ENCODE measurements at places on chromosomes 16 and 17.

DNA sequence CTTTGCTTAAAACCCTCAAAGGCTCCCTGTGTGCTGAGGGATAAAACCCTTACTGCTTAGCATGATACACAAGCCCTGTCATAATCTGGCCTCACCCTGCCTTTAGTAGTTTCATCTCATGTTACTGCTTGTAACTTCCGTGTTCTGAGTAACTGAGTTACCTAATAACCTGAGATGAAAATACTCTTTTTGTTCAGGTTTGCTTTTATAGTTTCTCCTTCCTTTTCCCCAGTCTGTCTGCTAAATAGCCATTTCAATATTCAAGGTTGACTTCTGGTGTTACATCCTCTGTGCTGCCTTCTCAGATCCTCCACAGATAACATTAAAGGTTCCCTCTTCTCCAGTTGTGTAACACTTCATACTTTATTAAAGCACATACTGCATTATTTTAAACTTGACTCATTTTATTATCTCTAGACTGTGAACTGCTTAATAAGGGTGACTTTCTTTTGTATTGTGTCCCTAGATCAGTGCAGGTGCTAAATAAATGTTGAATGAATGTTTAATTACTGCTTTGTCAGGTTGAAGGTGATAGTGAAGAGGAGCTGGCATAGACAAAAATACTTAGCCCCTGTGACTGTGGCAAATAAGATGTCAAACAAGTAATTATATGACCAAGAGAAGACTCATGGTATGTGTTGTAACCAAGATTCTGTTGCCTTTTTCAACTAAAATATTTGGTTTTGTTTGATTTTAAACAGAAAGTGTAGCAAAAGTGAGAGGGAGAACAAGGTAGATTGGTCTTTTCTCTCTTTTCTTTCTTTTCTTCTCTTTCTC lies 47.8 kb downstream of the NFAT5 start:
- no peak for DNase-seq

DNA sequence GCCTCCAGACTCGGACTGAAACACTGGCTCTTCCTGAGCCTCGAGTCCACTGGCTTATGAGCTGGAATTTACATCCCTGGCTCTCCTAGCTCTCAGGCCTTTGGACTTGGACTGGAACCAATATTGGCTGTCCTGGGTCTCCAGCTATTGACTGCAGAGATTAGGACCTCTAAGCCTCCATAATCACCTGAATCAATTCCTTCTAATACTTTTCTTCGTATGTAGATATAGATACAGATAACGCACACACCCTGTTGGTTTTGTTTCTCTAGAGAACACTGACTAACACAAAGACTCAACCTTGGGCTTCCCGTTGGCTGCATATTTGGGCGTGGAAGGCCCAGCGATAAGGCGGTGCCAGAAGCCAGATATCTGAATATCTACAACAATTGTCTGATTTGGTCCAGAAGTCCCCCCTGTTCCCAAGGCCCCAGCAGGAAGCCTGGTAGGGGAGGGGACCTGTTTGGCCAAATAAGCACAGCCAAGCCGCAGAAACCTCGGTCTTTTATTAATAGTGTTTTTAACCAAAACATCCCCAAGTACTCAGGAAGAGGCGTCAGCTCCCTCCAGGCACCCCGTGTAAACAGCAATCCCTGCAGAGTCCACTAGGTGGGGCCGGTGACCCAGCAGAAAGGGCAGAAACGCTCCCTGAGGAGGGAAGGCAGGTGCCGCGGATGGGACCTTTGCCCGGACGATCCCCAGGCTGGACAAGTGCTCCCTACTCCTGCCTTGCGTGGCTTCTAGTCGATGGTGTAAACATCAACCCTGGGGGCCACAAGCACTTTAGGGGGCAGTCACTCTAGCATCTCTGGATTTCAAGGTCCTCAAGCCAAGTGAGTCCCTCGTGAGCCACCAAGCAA lies 57.0 kb downstream of the ABR start:
- peak; percentile 86 for DNase-seq

- DNase-seq: no peak
Measured at GRCh38 chr17:32114536-32114935, 27.8 kb upstream of the RHOT1 start.

GRCh38 chr16:89845417-89845816 lies 17.1 kb downstream of the SPIRE2 start:
- DNase-seq: no peak

DNA sequence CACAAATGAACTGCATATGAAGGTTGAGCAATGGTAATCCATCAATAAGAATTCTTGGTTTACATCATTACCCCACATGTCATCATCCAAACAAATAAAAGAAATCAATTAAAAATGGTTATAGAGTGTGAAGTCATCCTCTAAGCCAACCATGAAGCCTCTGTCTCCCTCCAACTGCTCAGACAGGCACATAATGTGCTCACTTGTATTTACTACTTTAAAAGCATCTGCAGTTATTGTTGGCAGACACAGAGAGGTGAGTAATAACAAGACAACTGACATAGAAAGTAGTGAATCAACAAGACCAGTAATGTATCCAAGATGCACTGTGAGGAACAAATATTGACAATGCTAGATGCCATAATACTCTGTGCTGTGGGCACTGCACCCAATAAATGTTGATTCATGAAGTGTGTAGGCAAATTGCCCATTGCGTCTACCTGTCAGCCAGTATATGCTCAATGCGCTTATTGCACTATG lies 20.0 kb downstream of the ADAMTS18 start:
- no peak for DNase-seq

- DNase-seq: no peak
Measured at GRCh38 chr16:27924411-27925118, 138.9 kb downstream of the GSG1L start.

GRCh38 chr17:61412143-61412859 lies 12.7 kb downstream of the TBX2 start:
- DNase-seq: peak; percentile 67

DNA sequence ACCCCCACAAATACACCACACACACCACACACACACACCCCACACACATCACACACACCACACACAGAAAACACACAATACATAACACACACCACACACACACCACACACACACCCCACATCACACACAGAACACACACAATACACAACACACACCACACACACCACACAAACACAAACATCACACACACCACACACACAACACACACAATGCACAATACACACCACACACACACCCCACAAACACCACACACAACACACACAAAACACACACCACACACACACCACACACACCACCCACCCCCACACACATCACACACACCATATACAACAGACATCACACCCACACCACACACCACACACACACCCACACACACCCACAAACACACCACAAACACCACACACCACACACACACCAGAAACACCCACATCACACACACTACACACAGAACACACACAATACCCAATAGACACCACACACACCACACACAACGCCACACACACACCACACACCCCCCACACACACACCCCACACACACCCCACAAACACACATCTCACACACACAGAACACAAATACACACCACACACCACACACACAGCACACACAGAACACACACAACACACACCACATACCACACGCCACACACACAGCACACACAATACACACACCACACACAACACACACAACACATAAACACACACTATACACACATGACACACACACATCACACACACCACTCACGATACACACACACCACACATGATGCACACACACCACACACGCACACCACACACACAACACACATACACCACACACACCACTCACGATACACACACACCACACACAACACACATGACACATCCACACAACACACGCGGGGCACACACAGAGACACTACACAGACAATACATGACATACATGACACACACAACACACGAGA lies 11.0 kb upstream of the GCGR start:
- no peak for DNase-seq

All from activated CD4-positive, alpha-beta T cell treated with anti-CD3 and anti-CD28 coated beads, Interleukin-2, amount 10 ng/mL, durations not matched to agents 7 days and 5 days (primary cell).